T-cell (primary cell): ENCODE measurements at places on chromosomes 5 and 9.

- DNase-seq: no peak
Observed at GRCh38 chr9:99023231-99023630, 79.5 kb downstream of the COL15A1 start.

- DNase-seq: no peak
Observed at GRCh38 chr9:108211411-108211955, 644.3 kb downstream of the ACTL7B start.

- peak; percentile 5 for DNase-seq
Observed at GRCh38 chr9:4077499-4078102, 222.3 kb downstream of the GLIS3 start.

DNA sequence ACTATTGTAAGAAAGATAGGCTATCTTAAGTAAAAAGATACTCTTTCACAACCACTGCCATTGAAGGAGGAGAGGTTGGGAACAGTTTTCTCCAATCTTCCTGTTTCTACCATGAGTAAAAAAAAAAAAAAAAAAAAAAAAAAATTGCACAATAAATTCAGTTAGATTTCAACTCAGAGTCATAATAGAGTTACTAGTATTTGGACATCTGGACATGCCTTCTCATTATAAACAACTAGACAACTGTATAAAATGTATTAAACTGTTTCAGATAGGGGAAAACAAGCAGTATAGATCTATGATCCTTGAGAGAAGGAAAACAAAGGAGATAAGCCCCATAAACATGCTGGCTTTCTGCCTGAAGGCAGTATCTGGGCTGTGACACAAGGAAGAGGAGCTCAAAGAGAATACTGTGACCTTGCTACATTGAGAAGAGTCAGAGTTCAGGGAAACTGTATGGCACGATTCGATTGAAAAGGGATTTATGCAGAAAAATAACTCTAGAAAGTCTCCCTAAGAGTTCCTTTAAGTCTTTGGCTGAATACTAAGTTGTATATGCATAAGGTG is 249.2 kb upstream of the POU5F2 start:
- no peak for DNase-seq

DNA sequence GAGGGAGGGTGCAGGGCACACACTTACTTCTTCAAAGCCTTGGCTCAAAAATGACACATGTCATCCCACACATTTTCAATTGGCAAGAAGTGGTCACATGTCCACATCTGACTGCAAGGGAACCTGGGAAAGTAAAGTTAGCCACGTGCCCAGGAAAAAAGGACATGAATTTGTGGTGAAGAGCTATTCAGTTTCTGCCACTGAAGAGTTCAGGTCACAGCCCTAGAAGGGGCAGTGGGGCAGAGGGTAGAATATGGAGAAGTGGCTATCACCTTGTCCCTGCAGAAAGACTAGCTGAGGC is 1.9 kb upstream of the RGS14 start:
- DNase-seq: no peak

DNA sequence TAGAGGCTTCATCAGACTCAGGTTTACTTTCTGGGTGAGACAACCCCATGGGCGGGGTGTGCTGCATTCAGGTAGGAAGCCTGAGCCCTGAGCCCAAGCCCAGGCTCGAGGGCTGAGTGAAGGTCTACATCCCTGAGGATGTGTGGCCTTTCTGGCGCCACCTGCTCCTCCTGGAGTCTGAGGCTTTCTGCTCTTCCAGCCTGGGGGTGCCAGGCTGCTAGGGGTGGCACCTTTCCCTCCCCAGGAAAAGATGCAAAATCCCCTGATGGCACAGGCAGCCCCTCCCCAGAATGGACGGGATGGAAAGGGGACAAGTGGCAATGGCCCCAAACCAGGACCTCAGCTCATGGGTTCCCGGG is 44.4 kb upstream of the PRRC2B start:
- DNase-seq: no peak

DNA sequence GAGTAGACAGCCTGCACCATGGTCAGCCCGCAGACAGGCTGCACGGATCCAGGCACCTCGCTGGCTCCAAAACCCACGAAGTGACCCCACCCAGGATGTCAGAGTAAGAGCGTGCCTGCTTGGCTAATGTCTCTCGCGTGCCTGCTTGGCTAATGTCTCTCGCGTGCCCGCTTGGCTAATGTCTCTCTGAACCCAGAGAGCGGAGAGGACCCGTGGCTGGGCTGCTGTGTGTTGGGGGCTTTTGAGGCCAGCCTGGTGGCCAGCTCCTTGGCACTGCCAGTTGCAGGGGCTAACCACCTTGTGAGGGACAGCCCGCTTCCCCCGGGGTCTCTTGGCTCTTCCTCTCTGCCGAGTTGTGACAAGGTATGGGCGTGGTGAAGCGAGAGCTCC is 8.9 kb upstream of the RXRA start:
- DNase-seq: no peak

DNA sequence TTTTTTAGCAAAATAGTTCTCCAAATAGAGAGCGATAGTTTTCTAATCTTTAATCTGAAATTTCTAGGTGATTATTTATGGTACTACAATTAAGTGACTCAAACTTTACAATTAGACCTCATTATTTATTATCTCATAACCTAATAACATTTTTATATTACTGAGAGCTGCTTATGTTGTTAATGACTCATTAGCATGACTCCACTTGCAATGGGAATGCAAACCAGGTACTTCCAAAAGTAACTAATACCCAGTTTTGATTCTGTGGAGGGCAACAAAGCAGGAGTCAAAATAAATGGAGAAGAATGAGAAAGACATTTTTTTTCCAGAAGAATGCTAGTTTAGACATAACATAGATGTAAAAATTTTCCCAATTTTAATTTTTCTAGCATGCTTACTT is 466.0 kb downstream of the PLK2 start:
- no peak for DNase-seq

DNA sequence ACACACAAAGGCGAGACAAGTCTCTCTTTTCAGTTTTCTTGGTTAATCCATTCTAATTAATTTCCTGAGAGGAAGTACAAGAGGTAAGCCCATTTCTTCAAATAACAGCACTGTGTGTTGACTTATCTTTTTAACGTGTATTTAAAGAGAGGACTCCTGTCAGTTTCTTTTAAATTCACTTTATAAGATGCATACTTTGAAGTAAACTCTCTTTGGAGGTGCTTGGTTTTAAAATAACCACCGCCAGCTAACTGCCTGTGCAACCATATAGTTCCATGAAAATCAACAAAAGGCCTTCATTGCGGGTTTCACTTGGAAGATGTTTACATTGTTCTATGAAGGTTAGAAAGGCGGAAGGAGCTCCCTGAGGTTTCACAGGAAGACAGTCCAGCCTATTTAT is 13.1 kb upstream of the SERINC5 start:
- no peak for DNase-seq

DNA sequence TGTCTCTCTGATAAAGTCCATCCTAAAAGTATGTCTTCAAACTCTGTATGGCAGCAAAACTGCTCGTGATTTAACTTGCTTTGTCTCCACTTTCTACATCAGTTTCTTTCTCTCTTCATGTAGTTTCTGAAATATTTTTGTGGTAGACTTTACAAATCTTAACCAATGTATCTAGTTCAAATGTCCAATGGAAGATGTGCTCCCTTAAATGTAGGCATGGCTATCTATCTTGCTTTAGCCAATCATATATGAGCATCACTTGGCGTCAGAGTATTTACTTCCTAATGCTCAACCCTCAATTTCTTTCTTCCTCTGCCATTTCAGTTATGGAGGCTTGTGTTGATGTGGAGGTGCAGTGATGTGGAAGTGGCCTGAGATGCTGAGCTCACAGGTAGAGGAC is 206.1 kb upstream of the ZNF608 start:
- no peak for DNase-seq

GRCh38 chr9:99238331-99238730 is 16.2 kb downstream of the SEC61B start:
- DNase-seq: no peak

- no peak for DNase-seq
Observed at GRCh38 chr5:143106174-143106573, 297.3 kb downstream of the NR3C1 start.

DNA sequence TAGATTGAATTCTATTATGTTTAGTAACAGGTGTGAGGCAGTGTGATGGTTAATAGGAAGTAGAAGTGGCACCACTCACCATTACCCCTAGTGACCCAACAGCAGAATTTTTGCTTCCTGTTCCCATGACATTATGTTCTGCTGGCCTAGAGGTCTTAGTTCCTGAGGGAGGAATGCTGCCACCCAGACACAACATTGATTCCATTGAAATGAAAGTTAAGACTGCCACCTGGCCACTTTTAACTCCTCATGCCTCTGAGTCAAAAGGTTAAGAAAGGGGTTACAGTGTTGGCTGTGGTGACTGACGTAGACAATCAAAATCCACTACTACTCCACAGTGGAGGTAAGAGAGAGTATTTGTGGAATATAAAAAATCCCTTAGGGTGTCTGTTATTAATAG is 218.9 kb upstream of the NMUR2 start:
- no peak for DNase-seq

DNA sequence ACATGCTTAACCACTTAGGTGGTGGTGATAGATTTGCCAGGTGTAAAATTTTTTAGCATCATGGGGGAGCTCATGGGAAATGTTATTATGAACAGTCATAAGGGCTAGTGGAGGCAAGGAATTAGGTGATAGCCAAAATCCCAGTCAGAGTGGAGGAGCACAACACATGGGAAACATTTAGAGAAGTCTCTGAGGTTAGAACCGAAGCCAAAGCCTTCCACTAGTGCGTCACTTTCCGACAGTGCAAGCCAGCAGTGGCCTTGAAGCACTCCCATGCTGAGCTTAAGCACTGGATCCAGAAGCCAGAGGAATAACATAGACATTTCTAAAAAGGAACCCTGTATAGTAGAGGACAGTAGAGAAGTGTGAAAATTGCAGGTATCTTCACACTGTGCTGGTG is 101.5 kb upstream of the SNX2 start:
- DNase-seq: no peak

GRCh38 chr9:18185196-18185595 is 288.8 kb upstream of the ADAMTSL1 start:
- DNase-seq: no peak

DNA sequence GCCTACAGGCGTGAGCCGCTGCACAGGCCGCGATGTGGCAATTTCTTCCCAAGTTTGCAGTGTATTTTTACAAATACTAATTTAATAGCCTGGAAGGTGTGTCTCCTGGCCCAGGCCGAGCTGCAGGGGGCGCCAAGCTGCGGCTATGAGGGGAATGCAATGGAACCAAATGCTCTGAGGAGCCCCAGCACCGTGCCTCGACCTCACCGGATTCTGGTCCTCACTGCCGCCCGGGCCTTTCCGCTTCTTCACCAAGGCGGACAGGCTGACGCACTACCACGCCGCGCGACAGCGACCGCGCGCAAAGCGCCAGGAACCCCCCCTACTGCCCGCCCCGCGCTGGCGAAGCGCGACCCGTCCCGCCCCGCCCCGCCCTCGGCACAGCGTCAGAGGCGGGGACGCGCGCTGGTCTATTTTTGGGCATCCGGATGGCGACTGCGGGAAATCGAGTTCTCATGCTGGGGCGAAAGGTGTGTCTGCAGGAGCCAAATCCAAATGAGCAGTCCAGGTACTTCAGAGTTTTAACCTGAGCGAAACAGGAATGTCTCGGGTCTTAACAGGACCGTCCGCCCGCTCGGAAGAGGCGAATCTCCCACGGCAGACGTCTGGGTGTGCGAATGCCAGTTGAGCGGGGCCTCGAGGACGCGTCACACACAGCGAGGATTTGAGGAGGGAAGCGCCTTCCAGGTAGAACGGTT is 31.7 kb upstream of the PRXL2C start:
- peak; percentile 72 for DNase-seq

DNA sequence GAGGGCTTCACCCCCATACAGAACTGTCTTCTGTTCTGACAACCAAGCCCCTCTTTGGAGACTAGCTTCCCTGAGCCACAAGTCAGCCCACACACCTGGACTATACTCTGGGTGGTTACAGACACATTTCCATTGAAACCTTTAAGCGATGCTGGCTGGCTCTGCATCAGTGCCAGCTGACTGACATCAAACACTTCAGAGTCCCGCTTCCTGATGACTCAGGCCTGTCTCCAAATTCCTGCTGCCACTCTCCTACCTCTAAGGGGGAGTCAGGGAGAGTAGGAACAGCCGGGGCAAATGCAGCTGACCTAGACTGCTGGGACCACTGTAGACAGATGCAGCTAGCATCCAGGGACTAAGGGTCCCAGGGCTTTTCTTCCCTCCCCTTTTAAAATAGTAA is 59.4 kb downstream of the SIL1 start:
- no peak for DNase-seq

DNA sequence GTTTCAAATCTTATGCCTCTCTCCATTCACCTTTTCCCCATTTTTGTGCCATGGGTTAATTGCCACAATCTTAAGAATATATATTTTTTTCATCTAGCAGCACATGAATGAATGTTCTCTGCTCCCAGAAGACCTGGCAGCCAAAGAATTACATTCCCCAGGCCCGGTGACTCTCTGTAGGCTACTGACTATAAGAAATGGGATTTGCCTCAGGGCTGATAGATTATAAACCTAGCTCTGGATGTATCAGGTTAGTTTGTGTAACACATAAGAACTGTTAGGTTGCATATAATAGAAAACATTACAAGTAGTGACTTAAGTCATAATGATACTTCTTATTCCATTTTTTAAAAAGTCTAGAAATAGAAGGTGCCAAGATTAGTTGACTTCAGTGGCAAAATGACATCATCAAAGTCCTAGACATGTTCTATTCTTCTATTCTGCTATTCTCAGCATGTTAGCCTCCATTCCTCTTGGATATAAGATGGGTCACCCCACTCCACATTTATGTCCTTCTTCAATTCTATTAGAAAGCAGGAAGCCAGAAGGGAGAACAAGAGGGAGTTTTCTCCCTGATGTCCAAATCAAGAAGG is 10.9 kb upstream of the ZNF474 start:
- no peak for DNase-seq

DNA sequence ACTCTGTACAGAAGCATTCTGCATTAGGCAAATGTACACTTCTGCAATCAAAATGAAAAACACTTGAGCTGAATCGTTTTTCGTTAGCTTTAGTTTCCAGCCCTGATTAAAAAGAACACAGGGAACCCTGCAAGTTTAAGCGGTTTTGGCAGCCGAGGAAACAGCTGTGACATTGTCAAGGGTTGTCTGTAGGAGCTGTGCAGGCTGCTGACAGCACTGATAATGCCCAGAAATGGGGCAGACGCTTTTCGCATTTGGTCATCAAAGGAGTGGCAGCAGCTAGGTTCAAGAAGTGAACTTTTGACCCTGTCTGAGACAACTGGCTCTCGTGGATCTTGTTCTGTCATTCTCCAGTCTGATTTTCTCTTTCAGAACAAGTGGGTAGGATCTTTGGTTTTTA is 165.6 kb upstream of the CCDC152 start:
- DNase-seq: no peak

DNA sequence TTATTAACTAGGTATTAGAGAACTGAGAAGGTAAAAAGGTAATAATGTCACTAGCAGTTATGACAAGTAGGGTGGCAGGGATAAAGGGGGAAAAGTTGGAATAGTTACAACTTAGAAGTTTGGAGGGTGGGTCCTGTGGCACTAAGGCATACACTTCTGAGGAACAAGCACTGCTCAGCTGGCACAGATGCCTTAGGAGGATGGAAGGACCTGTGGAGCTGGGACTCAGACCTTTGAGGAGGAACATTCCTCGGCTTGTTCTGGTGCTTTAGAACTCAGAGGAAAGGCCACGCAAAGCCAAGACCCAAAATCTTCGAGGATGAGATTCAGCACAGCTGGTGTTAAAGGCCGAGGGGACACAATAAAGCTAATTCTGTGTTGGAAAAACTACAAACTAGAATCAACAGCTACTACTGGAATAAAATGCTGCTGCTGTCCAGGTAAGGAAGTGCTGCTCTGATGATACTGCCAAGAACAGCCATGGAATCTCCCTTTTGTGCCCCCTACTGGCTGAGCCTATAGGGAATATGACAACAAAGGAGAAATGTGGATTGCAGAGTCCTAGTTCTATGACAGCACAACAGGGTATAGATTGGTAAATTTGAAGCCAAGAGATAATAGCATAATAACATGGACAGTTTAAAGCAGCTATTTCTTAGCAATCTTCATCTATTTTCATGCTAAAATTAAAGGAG is 126.7 kb downstream of the SLC25A46 start:
- no peak for DNase-seq
